Neuronal stem cell (in vitro differentiated cells): ENCODE measurements at places on chromosomes 11 and 22.

GRCh38 chr11:126581871-126582648 lies 226.6 kb downstream of the ST3GAL4 start:
- no peak for DNase-seq

DNA sequence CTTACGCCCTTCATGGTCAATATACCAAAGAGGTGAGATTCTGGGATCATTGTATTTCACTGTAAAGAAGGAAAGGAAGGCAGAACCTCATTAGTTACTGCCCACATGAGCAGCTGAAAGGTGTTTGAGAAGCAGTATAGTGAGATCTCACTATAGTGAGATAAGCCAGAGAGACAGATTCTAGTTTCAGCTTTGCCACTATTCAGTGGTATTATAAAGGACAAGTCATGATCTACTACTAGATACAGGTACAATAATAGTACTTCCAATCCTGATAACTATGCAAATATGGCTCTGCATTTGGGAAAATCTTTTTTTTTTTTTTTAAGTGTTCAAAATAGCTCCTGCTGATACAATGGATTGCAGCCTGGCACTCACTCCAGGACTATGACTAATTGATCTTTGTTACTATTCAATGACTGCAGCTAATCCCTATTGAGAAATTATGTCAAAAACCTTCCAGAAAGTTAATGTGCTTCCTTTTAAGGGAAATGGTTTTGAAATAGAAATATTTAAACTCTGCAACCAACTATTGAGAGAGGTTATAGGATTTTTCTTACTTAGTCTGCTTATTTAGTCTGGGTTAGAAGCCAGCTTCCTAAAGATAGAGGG lies 8.3 kb upstream of the DLAT start:
- DNase-seq, result peak; percentile 3

- DNase-seq, result no peak
Measured at GRCh38 chr11:69207165-69207889, 51.6 kb downstream of the SMIM38 start.

DNA sequence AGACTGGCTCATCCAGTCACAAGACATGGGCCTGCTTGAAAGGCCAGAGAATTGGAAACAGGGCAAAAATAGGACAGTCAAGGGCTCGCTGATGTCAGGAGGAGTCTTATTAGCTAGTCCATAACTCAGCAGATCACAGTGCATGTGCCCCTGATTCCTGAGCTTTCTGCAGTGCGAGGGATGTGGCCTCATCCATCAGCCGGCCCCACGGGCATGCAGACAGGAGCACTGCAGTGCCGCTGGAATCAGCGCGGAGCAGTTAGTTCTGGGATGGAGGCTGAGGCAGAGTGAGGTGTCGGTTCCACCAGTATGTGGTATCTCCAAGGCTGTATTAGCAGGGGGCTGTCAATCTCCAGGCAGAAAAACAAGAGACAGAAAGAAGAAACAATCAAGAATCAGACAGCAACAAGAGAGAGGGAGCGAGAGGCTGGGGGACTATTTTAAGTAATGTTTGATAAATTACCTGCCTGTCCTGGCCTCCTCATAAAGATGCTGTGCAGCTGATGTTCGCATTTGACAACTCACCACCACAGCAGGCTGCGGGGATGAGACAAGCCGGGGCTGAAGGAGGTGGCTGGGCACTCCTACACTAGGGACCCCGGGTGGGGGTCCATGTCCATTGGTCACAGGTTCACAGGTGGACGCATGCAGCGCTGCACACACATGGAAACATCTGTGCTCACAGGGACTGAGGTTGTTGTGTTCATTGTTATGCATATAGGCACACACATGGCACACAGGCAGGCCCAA lies 167.2 kb downstream of the TRIM29 start:
- DNase-seq, result no peak

- DNase-seq, result no peak
Measured at GRCh38 chr11:103887001-103887658, 149.3 kb upstream of the DDI1 start.

GRCh38 chr22:19038164-19038546 lies 84.1 kb downstream of the DGCR2 start:
- no peak for DNase-seq

GRCh38 chr11:121300972-121301699 lies 8.6 kb downstream of the SC5D start:
- no peak for DNase-seq

DNA sequence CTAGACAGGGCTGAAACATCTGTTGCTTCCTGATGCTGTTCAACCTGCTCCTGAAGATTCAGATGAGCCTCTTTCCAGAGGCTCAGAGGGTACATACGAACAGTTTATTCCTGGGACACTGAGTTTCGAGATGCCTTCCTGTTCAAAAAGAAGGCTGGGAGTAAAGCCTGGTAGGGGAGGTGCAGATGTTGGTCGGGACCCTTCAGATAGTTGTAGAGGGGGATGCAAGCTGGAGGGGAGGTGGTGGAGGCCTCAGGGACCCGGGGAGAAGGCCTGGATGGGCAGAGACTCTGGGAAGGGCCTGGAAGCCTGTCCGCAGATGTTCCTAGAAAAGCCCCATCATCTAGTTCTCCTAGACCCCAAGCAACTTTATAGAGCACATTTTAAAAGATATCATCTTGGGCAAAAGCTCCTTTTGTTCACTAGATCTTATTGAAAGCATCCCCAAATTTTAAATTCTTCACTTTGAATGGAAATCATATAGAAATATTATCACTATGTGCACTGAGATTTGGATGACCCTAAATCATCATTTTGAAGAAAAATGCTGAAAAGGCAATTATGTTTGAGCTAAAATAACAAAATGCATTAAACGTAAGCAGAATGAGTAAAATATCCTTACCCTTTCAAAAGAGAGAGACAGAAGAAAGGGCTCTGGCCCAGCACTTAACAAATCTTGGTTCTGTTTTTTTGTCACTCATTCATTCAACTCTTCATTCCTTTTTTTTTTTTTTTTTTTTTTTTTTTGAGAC lies 41.2 kb downstream of the RTL6 start:
- DNase-seq, result no peak

GRCh38 chr11:48125866-48126265 lies 90.7 kb upstream of the OR4B1 start:
- no peak for DNase-seq

DNA sequence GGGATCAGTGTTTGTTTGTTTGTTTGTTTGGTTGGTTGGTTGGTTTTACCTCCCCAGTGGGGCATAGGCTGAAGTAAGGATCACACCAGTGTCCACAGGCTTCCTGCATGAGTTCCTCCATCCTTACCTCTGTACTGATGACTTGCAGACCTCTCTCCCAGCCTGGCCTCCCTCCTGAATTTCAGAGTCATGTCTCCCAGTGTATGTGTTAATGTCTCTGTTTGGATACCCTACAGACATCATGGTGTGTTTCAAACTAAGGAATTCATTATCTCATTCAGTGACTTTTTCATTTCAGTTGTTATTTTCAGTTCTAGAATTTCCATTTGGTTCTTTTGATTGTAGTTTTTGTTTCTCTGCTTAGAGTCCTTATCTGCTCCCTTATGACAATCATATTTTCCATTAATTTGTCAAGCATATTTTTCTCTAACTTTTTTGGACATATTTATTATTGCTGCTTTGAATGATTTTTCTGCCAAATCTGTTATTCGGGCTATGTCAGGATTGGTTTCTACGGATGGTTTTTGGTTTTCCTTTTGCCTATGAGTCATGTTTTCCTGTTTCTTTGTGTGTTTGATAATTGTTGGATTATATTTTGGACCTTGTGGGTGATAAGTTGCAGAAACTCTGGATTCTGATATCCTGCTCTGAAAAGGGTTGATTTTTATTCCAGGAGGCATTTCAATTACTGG lies 23.6 kb downstream of the MYEOV start:
- DNase-seq, result no peak

DNA sequence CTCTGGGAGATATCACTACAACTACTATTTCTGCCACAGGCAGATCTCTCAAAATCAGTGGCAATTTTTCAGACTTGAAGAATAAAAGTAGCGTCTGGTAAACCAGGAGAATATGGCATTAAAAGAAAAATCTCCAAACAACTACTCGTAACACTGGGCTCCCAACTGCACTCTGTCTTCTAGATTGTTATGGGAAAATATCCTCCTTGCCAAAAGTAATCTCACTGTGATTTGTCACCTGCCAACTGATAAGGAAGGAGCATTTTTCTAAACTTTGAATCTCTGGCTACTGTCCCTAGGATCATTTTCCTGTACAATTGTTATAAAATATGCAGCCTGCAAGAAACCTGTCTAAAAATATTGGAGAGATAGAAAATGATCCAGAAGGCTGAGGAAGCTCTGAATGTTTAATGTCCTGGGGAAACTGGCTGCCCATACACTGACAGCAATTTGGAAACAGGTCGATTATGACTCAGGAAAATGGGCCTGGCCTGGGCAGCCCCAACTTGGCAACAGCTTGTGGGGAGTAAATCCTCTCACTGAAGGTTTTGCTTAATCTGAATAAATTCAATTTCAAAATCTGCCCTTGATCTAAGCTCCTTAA lies 90.5 kb upstream of the DBX1 start:
- DNase-seq, result no peak

GRCh38 chr11:22006901-22007300 lies 186.0 kb upstream of the ANO5 start:
- no peak for DNase-seq
